Right ventricle myocardium superior (tissue), 1 donor: ENCODE measurements at places on chromosomes 2 and 18.
A peak's percentile ranks its signal among the peaks of the same experiment; 100 is the strongest.

GRCh38 chr2:237223201-237223861, 137.6 kb downstream of the COPS8 start:
- DNase-seq = peak; percentile 75

DNA sequence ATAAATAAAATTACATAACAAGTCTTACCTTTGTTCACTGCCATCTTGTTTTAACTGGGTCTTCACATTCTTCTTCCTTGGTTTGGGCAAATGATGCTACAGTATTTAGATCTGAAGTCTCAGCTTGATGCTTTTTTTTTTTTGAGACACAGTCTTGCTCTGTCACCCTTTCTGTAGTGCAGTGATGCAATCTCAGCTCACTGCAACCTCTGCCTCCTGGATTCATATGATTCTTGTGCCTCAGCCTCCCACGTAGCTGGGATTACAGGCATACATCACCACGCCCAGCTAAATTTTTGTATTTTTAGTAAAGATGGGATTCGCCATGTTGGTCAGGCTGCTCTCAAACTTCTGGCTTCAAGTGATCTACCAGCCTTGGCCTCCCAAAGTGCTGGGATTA, 53.2 kb upstream of the MAT2A start:
- DNase-seq = no peak

DNA sequence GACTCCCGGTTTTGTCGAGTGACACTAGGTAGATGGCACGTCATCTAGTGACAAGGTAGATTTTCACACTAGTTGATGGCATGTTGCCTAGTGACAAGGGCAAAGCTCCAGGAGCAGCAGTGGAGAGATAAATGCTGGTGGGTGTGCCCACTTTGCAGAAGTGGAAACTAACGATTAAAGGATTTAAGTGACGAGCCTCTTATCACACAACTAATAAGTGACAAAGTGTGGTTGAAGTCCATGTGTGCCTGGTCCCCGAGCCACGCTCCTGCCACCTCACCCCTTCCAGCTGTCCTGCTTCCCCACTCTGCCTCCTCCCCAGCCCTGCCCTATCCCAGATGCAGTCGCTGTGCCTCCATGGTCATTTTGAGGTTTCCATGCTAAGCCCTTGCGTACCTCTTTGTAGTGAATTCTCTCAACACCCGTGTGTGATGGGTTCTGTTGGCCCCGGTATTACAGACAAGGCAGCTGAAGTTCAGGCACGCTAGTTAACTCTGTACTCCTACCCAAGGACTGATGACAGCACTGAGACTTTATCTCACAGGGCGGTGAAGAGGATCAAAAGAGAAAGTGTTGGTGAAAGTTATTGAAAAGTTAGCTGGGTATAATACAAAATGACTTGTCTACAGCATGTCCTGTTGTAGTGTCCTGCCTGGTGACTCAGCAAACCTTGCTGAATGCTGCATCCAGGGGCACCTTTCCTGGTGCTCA, 113.4 kb upstream of the GLI2 start:
- DNase-seq = no peak

DNA sequence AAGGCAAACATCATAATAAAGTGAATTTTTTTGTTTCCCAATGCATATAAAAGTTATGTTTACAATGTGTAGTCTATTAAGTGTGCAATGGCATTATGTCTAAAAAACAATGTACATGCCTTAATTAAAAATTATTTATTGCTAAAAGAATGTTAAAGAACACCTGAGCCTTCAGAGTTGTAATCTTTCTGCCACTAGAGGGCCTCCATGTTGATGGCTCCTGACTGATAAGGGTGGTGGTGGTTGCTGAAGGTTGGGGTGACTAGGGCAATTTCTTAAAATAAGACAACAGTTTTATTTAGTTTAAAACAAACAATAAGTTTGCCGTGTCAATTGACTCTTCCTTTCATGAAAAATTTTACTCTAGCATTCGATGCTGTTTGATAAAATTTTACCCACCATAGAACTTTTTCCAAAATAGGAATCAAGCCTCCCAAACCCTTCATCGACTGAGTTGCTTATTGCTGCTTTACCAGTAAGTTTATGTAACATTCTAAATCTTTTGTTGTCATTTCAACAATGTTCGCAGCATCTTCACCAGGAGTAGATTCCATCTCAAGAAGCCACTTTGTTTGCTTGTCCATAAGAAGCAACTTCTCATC, 32.3 kb downstream of the MAP3K2 start:
- DNase-seq = no peak

DNA sequence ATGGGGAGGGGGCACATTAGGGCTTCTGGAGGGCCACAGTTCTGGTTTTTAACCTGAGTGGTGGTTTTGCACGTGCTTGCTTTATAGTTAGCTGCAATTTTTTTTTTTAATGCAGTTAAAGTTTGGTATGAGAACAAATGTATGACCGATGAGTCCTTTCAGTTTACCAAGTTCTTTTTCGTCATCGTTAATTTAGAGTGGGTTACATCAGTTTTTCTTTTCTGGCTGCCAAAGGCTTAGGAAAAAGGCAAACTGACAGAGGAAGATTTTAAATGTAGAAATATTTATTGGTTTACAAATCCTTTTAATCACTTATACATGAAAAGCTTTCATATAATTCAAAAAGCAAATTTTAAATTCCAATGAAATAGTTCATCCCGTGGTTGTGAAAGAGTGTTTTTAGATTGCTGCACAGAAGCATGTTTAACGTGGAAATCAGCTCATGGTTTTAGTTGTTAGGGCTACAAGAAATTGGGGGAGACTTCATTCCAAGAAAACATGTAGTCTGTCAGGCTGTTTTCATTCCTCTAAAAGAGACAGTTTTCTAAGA, 82.9 kb downstream of the MSH2 start:
- no peak for DNase-seq

GRCh38 chr2:223815884-223816570, 21.4 kb downstream of the AP1S3 start:
- DNase-seq = no peak

- no peak for DNase-seq
These were observed 152.2 kb downstream of the DAW1 start for GRCh38 chr2:228023619-228024018.

DNA sequence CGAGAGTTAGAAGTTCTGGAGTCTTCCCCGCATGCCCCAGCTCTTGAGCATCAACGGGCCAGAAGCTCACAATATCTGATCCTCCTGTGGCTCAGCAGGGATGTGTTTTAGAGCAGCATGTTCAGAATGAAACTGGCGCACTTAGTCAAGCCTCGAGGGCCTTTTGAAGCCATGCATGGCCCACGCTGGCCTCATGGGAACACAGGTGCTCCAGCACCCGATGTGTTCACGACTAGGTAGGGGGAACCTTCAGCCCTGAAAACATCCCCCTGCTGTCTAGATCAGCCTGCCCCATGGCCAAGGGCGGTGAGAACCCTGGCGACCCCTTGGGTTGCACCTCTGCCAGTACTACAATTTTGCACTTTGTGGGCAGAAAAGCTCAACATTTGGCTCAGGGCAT, 32.8 kb downstream of the MSH6 start:
- DNase-seq = no peak

DNA sequence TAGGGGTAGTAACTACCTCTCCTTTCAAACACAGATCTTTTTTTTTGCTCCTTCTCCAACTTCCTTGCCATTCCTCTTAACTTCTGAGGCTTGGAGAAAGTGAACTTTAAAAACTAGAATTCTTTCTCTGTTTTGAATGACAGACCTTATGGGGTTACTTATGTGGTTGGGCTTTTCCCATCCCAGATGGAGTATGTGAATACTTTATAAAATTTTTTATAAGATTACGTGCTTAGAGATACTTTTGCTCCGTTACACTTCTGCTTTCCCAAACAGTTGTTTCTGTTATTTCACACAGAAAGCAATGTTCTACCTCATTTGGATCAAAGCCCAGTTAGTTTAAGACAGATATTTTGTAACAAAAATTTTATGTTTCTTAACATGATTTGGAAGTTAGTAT, 20.2 kb downstream of the GREB1L start:
- DNase-seq = no peak

- DNase-seq = no peak
These were observed 399.0 kb downstream of the CNTNAP5 start for GRCh38 chr2:124424074-124424473.

GRCh38 chr18:25896178-25896780, 194.1 kb downstream of the SS18 start:
- DNase-seq = no peak

DNA sequence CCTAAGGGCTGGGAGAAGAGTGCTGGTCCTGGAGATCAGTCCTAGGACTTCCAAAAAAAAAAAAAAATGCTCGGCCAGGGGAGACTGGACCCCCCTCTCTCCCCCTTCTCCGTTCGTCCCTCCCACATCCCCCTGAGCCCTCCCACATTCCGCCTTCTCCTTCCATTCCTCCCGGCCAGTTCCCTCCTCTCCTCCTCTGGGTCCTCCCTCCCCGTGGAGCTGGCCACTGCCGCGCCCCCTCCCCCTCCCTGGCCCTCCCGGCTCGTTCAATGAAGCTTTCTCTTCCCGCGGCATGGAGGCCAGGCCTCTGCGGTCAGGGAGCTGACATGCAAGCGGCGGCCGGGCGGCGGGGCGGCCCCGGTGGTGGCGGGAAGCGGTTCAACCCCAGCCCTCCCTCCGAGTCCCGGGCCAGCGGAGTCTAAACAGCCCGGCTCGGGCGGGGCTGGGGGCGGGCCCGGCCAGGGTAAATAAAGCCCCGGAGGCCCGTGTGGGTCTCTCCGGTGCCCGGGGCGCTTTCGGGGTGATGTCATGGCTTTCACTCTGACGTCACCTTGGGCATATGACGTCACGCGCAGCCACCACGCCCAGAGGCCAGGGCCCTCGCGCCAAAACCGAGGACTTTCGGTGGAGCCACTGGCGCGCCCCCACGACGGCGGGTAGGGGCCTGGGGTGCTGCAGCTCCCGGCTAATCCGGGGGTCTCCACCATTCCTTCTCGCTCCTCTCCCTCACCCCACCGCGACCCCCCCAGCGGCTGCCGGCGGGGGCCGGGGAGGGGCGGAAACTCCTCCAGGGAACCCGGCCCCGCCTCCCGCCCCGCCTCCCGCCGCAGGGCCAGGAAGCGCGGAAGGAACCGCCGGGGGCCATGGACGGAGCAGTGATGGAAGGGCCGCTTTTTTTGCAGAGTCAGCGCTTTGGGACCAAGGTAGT, at the start of the genes DOK1 and LOXL3:
Gene DOK1, plus strand, starts transcription at position 829 of the 928 bp plus-strand sequence. Its CDS starts 35 bp downstream, at position 864.
Gene LOXL3, minus strand, starts transcription at position 51 of the 928 bp plus-strand sequence. CDS start 1,308 bp downstream, outside the sequence.
- peak; percentile 94 for DNase-seq

GRCh38 chr18:63180971-63181376, 138.6 kb downstream of the BCL2 start:
- no peak for DNase-seq

DNA sequence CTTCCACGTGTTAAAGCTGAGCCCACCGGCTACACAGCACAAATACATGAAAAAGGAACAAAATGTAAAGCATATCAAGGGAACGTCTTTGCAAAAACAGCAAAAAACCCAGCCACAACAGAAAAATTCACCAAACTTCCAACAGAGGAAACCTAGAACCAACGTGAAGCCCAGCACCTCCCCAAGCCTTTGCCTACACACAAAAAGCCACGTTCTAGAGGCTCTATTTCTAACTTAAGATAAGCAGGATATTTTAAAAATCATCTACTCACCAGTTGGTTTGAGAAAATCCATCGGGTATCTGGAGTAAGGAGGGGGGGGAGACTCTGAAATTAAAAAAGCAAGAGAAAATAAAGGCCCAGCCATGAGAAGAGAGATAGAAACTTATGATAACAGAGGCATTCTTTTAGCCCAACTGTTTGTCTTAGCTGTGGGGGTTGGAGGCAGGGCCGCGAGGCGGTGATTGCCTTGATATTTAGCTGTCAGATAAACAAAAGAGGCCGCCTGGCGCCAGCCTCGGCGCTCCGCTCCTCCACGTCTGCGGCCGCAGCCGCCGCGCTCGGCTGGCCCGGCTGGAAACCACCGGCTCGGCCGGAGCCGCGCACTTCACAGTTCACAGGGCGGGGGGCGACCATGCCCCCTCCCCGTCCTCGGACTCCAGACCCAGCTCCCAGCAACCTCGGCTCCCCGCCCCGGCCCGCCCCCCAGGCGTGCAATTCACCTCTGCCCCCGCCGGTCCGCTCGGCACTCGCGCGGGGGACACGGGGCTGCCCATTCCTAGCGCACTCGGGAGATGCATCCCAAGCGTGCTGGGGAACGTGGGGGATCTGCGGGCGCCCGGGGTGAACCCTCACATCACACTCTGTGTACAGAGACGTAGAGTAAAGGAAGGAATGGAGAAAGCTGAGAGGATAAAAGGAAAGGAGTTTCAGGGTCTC, 2.4 kb downstream of the SMAD7 start:
- no peak for DNase-seq

GRCh38 chr2:192195548-192196418, 1.1 kb upstream of the TMEFF2 start:
- peak; percentile 40 for DNase-seq

DNA sequence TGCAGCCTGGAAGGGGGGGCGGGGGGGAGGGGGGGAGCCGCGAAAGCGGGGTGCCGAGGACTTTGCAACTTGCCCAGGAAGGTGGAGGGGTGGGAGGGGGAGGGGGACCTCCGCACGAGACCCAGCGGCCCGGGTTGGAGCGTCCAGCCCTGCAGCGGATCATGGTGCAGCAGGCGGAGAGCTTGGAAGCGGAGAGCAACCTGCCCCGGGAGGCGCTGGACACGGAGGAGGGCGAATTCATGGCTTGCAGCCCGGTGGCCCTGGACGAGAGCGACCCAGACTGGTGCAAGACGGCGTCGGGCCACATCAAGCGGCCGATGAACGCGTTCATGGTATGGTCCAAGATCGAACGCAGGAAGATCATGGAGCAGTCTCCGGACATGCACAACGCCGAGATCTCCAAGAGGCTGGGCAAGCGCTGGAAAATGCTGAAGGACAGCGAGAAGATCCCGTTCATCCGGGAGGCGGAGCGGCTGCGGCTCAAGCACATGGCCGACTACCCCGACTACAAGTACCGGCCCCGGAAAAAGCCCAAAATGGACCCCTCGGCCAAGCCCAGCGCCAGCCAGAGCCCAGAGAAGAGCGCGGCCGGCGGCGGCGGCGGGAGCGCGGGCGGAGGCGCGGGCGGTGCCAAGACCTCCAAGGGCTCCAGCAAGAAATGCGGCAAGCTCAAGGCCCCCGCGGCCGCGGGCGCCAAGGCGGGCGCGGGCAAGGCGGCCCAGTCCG, 540 bp downstream of the SOX11 start:
- no peak for DNase-seq

- DNase-seq = no peak
These were observed 1213.1 kb upstream of the SLC39A10 start for GRCh38 chr2:194443926-194444325.

DNA sequence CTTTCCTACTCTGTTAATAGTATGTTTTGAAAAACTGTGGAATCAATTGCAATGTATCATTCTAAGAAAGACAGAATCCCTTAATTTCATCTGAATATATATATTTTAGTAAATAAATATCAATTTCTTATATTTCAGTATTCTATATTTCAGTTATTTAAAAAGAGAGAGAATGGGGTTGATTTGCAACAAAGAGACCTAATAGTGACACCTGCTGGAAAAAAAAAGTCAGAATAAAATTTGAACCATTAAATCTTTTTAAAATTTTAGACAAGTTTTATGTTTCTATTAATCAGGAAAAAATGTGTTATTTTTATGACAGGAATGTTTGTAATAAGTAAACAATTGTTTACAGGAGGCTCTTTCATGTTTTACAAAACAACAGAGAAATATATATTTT, 20.7 kb upstream of the CCNT2 start:
- DNase-seq = no peak

DNA sequence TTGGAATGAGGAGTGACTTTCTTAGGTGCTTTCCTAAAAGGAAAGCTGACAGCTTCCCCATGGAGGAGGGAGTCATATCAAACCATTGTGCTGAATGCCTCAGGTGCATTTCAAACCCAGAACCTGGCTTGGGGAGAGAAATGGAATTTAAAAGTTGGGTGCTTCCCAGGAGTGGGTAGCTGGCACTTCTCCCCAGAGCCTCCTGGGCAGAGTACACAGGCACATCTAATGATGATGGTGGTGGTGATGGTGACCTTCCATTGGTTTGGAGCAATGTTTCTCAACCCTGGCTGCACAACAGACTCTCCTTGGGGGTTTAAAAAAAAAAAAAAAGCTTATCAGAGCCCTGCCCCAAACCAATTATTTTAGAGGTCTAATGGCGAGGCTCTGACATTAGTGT, 8.3 kb downstream of the FOSL2 start:
- peak; percentile 8 for DNase-seq
